Renal pelvis (tissue), 12 donors: ENCODE measurements at places on chromosomes 4 and X. TPM values are rescaled to one million over a fixed set of nuclear protein-coding genes. Genes with fewer than 3 reads are reported as not detected.

Gene PPP3CA
- polyA plus RNA-seq = 41.4 TPM

Gene SSX4B
- not detected for polyA plus RNA-seq

DNA sequence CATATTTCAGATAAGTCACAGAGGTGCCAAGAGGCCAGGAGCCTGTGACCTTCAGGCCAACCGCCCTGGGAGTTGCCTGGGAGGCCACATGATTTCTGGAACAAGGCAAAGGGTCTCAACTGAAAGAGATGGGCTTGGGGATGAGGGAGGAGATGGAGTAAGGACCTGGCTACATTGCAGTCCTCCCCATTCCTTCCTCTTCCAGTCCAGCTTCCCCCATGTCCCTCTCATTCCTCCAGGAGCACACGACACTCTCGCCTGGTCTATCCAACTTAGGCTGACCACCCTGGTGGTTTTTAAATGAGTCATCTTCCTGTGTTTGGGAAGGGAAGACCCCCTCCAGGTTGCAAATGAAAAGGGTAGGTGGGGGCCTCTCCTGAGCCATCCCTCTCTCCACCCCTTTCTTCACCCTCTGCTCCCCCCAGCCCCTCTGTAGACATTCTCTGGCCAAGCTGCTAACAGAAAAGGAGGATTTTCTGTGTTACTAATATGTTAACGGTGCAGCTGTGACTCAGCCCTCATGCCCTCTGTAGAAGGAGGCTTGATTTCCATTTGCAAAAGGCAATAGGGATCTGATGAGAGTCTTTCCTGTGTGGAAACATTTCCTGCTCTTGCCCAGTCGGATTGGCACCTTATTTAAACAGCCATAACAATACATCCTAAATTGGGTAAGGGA is 79.2 kb downstream of the RTL5 start:
- DNase-seq = no peak

DNA sequence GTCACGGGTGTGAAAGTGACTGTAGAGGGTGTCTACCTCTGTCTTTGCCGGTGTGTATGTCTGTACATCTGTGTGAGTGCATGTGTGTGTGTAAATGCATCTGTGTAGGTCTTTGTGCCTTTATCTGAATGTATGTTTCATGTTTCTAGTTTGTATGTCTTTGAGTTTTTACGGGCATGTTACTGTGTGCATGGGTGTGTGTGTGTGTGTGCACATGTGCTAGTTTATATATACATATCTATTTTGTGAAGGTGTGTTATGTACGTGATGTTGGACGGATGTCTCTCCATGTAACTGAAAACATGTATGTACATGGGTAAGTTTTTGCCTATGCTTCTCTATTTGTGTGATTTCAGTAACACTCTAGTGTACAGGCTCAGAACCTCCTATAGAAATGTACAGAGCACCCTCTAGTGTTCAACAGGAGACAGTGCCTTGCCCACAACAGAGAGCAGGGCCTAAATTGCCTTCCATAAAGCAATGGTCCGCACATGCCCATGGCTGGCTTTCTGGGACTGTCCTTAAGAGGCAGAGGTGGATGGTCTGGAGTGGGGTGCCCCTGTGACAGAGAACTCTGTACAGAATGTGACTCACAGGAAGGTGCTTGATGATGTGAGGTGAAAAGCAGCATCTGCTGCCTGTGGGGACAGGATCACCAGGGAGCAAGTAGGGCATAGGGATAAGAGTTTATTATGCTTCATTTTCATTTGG is 343.5 kb downstream of the RAPGEF2 start:
- DNase-seq = peak; percentile 62

GRCh38 chr4:102599886-102600285 is 98.7 kb downstream of the NFKB1 start:
- no peak for DNase-seq

DNA sequence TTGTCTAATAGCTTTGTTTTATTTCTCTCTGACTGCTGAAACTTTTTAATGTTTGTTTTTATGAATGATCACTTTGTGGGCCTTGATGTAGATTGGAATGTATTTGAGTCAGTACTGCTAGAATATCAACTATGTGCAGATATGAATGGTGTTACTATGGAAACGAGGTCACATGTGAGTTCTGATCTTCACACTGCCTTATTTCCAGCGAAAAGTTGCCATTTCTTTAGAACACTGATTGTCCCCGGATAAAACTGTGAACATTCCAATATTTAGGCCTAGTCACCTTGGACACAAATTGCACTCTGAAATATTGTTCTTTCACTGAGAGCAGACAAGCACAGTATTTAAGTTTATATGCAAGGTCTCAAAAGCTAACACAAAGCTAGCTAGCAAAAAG is 27.2 kb upstream of the MAGED1 start:
- DNase-seq = no peak

GRCh38 chr4:85952528-85952927 is 407.3 kb downstream of the MAPK10 start:
- DNase-seq = no peak

Gene EVC
- 36.2 TPM for polyA plus RNA-seq

Gene ADGRG4
- not detected for polyA plus RNA-seq

GRCh38 chrX:21176921-21177571 is 197.2 kb upstream of the CNKSR2 start:
- DNase-seq = no peak
